Colonic mucosa (tissue), 4 donors: ENCODE measurements at places on chromosomes 6 and 20.

DNA sequence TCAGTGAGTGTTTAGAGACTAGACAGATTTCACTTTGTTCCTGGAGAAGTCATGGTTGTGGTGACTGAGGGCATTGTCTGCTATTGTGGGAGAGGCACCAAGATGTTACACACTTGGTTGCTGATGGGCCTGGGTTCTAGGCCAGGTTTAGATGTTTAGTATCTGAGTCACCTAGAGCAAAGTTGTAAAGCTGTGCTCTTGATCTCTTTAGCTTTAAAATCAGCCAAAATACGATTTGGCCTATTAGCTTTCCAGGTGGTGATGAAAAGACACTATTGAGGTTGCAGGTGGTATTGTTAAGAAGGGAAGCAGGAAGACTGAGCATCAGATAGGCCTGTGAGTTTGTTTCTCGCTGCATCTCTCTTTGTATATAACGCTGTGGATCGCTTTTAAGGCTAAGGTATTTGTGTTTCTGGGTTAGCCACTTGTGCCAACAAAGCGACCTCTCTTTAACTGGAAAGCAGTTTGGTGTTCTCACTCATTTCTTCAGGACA lies 48.6 kb downstream of the FOXO3 start:
- DNase-seq, result no peak

GRCh38 chr6:106553440-106553839 lies 75.9 kb downstream of the RTN4IP1 start:
- DNase-seq, result no peak

DNA sequence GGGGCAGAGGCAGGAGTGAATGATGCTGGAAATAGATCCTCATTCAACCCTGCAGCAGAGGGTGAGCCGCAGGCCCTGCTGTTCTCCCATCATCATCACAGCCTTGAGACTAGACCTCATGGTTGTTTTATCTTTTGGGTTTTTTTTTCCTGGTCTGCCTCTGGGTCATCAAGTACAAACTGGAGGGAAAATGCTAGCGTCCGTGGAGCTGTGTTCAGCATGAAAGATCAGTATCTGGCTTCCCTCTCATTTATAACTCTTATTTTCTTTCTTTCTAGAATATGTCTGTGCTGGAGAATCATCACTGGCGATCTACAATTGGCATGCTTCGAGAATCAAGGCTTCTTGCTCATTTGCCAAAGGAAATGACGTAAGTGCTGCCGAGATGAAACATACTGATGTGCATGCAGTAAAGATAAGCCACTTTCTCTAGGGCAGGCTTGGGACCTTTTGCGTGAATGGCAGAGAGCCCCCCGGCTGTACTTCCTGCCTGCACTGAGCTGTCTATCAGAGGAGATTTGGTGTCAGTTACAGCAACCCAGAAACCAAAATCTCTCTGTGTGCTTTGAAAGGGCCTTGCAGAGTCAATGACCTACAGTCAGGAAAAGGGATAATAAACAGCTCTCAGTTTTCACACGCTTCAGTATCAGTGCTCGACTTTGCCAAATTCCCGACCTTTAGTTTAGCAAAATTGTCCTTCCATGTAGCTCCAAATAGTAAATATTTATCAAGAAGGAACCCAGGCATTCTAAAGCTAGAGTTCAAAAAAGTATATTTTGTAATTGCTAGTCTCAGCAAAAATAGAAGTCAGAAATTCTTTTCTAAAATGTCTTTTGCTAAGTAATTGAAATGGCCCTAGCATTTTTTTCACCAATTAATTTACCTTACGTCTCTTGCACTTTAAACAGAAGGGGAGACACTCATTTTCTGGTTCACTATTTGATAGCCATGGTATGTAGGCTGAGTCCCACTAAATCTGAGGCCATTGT lies 76.3 kb downstream of the MTFR2 start:
- DNase-seq, result peak; percentile 20

DNA sequence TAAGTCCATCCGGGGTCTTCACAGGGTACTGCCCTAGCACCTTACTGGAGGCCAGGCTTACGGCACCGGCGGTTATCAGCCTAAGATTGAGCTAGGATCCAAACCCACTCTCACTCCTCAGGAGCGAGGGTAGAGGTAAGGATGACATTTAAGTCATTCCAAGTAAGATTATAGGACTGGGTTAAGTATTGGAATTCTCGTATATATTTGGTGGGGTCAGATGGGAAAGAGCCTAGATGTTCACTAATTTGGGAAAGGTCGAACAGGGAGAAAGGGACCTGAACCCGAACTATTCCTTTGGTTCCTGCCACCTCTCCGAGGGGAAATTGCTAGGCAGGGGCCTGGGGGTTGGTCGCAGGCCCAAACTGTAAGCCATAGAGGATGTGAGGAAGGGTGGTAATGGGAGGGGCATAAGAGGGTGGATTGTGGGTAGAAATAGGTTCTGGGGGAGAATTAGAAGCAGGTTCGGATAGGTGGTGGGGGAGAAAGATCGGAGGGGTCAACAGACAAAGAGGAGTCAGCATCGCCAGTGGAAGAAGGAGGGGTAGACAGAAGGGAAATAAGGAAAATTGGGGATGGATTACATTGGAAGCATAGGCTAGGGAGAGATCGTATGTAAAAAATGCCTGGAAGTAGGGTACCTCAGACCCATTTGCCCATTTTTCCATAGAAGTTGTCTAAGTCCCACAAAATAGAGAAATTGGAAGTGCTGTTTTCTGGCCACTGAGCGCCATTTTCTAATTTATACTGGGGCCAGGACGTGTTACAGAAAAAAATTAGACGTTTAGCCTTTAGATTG lies 747.1 kb upstream of the ADGRB3 start:
- DNase-seq, result no peak

DNA sequence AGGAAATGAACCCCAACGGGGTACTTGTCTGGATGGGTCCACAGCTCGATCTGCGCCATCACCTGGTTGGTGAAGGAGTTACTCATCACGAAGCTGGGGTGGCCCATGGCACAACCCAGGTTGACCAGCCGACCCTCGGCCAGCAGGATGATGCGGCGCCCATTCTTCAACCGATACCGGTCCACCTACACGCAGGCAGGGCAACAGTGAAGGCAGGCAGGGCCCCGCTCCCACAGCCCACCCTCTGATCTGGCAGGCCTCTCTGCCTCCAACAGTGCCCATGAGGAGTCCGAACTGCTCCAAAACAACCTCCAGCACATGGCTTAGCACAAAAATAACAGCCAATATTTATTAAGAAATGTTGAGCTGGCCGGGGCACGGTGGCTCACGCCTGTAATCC lies 17.7 kb downstream of the AHCY start:
- DNase-seq, result no peak

DNA sequence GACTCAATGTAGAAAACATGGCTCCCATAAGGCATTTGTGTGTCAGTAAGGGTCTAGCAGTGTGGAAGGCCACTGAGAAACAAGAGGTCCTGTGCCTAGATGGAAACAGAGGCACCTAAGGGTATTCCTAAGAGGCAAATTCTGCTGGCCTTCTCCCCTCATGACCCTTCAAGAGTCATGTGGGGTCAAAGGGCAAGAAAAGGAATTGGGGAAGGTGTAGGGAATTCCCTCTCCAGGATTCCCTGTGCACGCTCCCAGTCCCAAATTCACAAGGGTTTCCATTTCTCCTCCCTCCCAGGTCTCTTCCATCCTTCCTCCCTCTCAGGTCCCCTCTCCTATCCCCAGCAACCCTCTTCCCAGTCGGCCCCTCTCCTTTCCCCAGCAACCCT lies 568 bp downstream of the AGPAT1 start:
- no peak for DNase-seq

DNA sequence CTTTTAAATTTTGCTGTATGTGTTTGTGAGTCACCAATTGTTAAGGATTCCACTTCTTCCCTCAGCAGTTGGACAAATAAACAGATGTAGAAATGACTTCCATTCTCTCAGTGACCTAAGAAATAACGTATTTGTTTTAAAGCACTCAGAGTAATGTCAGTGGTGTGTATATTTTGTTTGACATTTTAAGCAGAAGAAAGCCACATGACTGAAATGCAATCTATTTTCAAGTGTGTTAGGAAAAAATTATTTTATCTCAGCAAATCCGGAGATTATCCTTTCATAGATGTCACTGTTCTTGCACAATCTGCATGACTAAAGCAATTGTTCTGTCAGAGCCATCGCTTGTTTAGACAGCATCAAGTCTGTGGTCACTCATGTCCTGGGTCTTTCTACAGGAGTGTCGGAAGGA lies 77.1 kb downstream of the JAG1 start:
- no peak for DNase-seq

GRCh38 chr6:43299338-43300293 lies 1.6 kb downstream of the SLC22A7 start:
- no peak for DNase-seq
